ENCODE measurements at places on chromosomes 3 and 15. TPM values are rescaled to one million over a fixed set of nuclear protein-coding genes. Genes with fewer than 3 reads are reported as not detected.

The VPS33B gene
- 10.5 TPM for total RNA-seq

The TSEN2 gene
- 21.3 TPM for total RNA-seq

The ADCY5 gene
- total RNA-seq = not detected

The CCDC39 gene
- total RNA-seq = not detected

The HRG gene
- total RNA-seq = not detected

The COL6A5 gene
- total RNA-seq = not detected

The ABHD10 gene
- 28.9 TPM for total RNA-seq

The MBD4 gene
- 11.3 TPM for total RNA-seq

The ARIH1 gene
- 24.7 TPM for total RNA-seq

GRCh38 chr3:40574661-40575060 lies 49.9 kb downstream of the ZNF621 start:
- no peak for DNase-seq

DNA sequence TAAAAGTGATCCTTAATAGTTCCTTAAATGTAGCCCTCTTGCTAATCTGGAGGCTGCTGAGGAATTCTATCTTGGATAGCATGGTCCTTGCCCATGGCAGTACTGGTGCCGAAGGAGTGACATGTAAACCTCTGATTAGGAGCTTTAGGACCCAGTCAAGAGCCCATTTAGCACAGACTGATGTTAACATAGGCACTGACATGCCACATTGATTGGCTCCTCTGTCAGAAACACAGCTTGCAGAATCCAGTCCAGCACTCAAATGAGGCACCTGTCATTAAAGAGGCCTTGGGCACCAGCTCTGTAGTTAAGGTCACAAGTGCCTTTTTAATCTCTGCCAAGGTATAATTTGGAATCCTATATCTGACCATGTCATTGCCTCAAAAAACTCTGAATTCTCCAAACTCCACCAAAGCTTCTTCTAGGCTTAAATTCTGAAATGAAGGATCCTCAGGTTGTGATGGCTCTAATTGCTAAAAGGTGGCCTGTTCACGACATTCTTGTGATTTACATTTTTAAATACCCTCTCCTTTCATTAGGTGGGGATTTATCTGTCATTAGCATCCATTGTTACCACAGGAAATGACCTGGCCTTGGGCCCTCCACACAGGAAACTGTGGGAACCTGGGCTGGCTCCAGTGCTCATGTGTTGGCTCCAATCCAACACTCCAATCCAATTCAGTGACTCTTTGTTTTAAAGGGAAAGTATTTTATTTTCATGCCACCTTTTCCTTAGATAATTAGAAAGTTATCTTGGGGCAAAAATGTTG lies 57.3 kb upstream of the RNF7 start:
- DNase-seq = peak; percentile 75

- peak; percentile 47 for DNase-seq
Observed at GRCh38 chr15:68112706-68113105, 58.6 kb downstream of the PIAS1 start.

- no peak for DNase-seq
Observed at GRCh38 chr15:90006217-90007075, 5.3 kb downstream of the ZNF710 start.

- peak; percentile 24 for DNase-seq
Observed at GRCh38 chr3:76361010-76361409, 575.7 kb upstream of the ZNF717 start.

DNA sequence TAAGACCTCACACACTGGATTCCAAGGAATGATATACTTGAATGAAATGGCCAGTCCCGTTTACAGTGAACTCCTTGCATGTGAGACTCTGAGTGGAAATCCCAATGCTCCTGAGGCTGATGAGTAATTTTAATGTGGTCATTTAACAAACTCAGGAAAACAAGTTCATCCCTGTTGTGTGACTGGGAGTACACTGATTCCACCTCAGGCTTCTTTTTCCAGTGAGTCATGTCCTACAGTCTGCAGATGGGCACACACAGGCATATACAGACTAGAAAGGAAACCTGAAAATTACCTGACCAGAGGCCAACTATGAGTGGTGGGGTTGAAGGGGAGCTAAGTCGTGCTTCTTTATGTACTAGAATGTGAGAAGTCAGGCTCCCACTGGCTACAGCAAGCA lies 5.8 kb downstream of the SQOR start:
- peak; percentile 99 for DNase-seq

DNA sequence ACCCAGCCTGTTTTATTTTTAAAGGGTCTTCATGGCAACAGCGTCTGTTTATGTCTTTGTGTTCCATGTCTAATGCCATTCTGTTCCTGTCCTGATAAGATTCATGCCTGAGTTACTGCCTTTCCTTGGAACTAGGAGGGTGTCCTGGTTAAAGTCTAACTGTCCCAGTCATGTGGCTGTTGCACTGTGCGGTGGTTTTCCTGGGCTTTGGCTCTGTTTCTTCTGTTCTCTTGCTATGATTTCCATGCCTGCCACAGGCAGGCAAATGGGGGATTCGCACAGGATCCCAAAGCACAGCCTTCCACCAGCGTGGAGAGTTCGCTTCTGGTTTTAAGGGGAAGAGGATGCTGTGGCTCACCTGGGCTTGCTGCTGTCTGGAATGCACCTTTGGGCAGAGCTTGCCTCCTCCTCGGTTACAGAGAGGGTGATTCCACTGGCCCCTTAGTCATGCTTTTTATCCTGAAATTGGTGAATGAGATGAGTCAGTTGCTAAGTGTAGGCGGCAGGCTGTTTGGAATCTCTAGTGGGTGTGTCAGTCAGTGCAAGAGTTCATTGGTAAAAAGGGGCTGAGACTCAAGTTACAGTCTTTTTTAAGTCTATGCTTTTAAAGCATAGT lies 86.8 kb downstream of the CCK start:
- peak; percentile 97 for DNase-seq

GRCh38 chr3:136044980-136045745 lies 79.6 kb downstream of the PPP2R3A start:
- no peak for DNase-seq

GRCh38 chr15:75045332-75046015 lies 22.1 kb downstream of the PPCDC start:
- no peak for DNase-seq

- DNase-seq = no peak
Observed at GRCh38 chr3:189457631-189458412, 173.4 kb upstream of the TP63 start.

DNA sequence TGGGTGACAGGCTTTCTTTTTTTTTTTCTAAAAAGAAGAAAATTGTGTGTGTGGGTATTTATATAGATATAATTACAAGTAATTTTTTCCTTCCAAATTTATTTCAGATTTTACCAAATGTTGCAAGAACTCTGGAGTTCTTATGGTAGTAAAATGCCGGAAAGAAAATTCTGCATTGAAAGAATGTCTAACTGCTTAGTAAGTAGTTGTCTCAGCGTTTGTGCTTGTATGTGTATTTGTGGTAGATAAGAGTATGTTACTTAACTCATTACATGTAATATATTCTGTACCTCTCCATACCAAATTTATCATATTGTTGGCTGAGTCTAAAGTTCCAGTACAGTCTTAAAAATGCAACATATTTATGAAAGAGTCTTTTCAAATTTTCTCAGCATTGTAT lies 32.3 kb upstream of the ZCWPW2 start:
- DNase-seq = no peak

DNA sequence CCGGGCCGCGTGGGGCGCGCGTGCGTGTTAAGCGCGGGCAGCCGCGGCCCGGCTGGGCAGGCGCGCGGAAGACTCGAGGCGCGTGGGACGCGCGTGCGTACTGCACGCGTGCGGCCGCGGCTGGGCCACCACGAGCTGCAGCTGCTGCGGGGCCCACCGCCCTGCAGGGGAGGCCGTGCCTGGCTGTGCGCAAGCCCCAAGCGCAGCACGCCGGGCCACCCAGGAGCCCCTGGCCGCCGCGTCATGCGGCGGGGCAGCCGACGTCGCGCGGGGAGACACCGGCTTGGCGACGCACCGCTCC lies 590 bp upstream of the TRIM71 start:
- no peak for DNase-seq

GRCh38 chr15:39406485-39406884 lies 174.4 kb upstream of the THBS1 start:
- no peak for DNase-seq

DNA sequence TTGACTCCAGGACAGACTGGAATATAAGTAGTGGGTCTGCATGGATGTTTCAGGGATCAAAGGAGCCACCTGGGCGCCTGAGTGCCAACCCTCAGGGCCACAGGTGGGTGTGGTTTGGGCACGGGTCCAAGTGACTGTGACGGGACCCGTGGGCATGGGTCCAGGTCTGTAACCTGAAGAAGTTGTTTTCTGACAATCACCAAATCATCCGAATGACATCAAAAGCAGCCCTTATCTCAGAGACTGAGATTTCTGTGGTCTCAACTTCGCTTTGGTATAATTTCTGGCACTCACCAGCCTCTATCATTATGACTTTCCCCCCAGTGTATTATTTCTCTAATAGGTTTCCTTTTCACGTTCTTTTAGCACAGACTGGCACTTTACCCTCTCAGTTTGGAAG lies 24.4 kb downstream of the RLBP1 start:
- DNase-seq = peak; percentile 25

- peak; percentile 13 for DNase-seq
Observed at GRCh38 chr3:140216249-140216648, 281.3 kb downstream of the CLSTN2 start.

GRCh38 chr15:92098869-92099268 lies 245.4 kb downstream of the SLCO3A1 start:
- DNase-seq = no peak

DNA sequence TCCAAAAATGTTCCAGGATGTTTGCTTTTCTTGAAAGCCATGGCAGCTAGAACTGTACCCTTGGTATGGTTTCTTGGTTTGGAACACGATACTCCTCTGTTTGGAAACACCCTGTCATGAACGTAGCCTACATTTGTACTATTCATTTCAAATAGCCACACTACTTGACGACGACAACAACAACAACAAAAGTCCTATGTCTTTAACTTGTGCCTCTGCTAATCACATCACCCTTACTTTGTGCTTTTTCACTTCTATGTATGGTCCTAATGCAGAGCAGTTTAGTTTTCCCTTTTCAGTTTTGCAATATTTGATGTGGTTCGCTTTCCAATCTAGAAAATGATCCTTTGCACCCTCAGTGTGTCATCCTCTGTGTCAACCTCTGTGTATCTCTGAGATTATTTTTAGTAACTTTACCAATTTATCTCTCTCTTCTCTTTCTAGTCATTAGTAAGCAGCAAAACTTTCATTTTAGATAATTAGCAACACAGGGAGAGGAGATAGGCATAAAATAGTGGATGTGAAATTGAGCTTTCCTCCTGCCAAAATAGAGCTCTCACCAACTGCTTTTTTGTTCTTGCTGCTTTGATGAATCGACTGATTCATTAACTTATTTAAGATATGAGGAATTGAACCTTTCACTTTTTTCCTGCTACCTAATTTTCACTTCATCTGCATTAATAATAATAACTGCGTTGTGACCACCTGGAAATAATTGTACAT lies 44.1 kb upstream of the TP63 start:
- DNase-seq = no peak

- no peak for DNase-seq
Observed at GRCh38 chr15:90230610-90231009, 3.1 kb downstream of the CIB1 start.

- no peak for DNase-seq
Observed at GRCh38 chr3:4643904-4644547, 150.9 kb downstream of the ITPR1 start.

DNA sequence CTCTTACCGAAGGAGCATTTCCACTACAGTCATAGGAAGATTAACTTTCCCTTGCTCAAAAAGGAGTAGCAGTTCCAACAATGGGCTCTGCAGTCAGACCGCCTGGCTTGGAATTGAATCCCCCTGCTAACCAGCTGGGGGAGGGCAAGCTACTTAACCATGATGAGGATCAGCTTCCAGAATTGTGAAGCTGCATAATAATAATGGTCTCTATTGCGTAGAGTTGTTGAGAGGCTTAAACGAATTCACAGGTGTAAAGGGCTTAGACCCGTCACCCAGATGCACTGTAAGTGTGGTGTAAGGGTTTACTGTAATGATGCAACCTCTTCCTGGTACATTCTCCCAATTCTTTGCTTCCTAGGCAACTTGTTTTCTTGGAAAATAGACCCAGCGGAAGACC lies 185.2 kb upstream of the RGMA start:
- DNase-seq = no peak

GRCh38 chr15:68278595-68279405 lies 1.3 kb downstream of the FEM1B start:
- peak; percentile 29 for DNase-seq

- peak; percentile 87 for DNase-seq
Observed at GRCh38 chr15:42858540-42858939, 62.0 kb downstream of the TTBK2 start.

- DNase-seq = peak; percentile 72
Observed at GRCh38 chr3:142275856-142276255, 50.5 kb upstream of the GK5 start.

DNA sequence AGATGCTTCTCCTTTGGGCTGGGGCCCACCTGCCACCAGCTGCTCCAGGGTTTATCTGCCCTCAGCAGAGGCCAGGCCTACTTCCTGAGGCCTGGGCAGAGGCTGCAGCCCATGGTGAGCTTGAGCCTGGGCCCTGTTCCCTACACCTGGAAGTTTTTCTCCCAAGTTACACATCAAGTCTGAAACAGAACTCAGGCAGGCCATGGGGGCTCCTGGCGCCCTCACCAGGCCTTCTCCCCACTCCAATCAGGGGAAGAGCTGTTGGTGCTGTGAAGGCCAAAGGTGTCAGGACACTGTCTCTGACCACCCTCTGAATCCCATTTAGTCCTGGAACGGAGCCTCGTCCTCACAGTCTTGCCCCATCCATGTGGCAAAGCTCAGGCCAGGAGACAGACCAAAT lies 7.3 kb downstream of the VWA5B2 start:
- no peak for DNase-seq

GRCh38 chr3:16897254-16897926 lies 12.6 kb downstream of the PLCL2 start:
- DNase-seq = no peak

DNA sequence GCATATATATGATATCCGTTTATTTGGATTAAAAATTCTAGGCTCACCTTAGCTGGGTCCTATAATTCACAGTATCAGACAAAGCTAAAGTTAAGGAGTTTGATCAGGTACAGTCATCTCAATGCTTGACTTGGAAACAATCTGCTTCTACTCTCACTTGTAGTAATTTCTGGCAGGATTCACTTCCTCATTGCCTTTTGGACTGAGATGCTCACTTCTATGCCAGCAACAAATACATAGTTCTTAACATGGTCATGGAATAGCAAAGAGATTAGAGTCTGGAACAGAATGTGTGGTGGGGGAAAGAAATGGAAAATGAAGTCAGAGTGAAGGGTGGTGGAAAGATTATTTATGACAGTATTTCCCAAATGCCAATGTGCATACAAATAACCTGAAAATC lies 693.6 kb downstream of the CADM2 start:
- no peak for DNase-seq
